ENCODE measurements at places on chromosomes 11 and 22. TPM values are rescaled to one million over a fixed set of nuclear protein-coding genes. Genes with fewer than 3 reads are reported as not detected.

The RAB38 gene
- 19.9 TPM for polyA plus RNA-seq

The BDNF gene
- 1.9 TPM for polyA plus RNA-seq

The MPEG1 gene
- 8.5 TPM for polyA plus RNA-seq

The OR8D1 gene
- not detected for polyA plus RNA-seq

The OR8B4 gene
- polyA plus RNA-seq, result not detected

DNA sequence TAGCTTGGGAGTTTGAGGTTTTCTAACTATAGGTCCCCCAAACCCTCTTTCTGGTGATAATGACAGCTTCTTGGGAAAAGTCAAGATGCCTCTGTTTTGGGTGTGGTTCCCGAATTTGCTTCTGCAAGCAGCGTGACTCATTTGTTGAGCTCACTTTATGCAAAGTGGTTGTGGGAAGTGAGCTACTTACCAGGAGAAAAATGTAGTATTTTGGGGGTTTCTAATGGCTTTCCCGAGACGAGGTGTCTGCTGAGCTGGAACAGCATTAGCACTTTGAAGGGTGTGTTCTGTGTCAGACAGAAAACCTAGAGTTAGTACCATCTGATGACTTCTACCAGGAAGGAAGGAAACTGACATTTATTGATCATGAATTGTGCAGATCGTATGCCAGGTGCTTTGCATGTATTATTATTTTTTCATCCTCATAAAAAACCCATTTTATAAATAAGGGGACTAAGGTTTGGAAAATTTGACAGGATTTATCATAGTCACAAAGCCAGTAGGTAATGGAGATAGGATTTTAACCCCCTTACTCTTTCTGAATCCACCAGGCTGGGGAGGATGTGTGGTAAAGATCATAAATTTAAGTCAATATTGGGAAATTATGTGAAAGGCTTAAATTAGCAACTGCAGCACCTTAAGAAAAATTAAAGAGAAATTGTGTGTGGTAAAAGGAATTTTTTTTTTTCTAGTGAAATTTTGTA, 108.8 kb upstream of the CD44 start:
- DNase-seq, result no peak

- peak; percentile 64 for DNase-seq
Observed at GRCh38 chr11:4626207-4627099, 10.8 kb upstream of the OR51D1 start.

DNA sequence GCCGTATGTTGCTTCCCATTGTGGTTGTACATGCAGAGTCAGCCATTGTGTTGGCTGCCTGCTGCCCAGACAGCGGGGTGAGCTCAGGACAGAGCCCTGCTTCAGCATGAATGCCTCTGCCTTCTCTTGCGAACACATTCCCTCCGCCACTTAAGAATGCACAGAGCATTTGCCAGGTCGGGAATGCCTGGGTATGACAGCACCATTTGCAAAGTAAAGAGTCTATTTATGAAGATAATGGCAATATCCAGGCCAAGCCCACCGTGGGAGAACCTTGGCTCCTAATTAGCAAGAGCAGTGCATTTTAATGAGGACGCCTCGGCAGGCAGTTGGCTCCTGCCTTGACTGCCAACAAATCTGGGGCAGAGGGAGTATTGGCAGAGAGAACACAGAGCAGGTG, 62.5 kb upstream of the SORL1 start:
- no peak for DNase-seq

GRCh38 chr11:119615003-119615881, 113.8 kb downstream of the NECTIN1 start:
- DNase-seq, result no peak

DNA sequence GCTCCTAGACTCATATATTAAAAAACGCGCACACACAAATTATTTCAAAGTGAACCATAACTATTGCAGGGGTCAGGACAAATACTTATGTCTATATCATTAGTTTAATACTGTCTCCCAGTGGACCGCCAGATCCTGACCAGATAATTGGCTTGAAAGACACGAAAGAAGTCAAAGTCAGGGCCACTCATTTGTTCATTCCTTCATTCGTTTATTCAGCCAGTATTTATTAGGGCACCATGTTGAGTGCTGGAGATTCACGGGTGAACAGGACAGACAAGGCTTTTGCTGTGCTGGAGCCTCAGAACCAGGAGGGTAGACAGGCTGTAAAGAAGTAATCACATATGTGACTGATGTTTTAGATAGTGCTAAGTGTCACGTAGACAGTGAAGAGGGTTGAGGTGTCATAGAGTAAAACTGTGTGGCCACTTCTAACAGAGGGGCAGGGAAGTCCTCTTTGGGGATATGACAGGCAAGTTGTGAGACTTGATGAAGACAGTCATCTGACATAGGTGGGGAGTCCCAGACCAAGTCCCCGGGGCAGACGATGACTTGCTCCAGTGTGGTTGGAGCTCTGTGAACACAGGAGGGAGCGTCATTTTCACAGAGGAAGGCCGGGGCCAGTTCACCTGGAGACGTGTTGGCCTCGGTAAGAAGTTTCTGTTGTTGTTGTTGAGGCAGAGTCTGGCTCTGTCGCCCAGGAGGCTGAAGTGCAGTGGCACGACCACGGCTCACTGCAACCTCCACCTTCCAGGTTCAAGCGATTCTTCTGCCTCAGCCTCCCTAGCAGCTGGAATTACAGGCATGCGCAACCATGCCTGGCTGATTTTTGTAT, 25.9 kb downstream of the RBX1 start:
- no peak for DNase-seq

DNA sequence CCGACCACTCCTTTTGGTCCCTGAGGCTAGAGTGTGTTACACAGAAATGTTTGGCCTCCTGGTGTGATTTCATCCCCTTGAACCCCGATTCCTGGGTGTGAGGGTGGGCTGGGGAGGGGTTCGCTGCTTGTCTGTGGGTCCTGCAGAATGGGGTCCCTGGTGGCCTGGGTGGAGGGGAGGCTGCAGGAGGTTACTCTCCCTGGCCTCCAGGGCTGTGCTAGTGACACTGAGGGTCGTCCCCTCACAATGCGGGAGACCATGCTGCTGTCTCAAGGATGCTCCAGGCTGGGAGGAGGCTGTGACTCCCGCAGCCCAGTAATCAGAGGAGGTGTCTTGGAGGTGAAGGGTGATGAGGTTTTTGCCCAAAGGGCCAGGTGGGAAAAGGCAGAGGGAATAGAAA, 17.0 kb upstream of the OMP start:
- no peak for DNase-seq

DNA sequence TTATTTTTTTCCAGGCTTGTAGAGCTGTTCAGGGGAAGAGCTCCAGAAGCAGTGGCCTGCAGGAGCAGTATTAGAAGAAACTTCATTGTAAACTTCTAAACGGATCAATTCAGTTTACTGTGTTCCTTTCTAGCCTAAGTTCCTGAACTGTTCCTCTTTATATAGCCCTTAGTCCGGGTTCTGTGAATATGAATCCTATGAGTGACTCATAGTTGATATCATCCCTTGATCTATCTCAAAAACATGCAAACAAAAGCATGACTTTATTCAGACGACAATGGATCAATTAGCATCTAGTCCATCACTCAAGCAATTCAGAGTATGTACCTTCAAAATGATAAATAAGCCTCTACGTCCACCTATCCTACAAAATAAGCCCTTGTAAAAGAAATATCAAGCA, at the start of gene MMP12:
MMP12 (minus strand) TSS at position 131 of the 400 bp plus-strand sequence; CDS start at position 86, 45 bp downstream.
- no peak for DNase-seq

- DNase-seq, result peak; percentile 37
Observed at GRCh38 chr22:40436505-40437431, 66.4 kb downstream of the SGSM3 start.

DNA sequence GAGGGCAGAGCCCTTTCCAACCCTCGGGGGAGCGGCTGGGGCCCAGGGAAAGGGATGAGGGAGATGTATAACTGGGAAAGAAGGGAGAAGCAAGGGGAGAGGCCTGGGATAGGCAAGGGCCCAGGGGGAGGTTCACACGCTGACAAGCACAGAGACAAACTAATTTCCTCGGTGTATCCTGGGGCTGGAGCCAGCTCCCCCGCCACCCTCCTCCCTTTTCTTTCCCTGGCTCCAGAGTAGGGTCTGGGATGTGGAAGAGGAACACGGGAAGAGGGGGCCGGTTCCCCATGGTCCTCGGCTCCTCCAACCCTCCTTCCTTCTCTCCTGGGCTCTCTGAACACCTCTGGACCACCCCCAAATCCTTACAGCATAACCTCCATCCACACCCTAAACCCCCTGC, 6.9 kb downstream of the CLCF1 start:
- no peak for DNase-seq

- no peak for DNase-seq
Observed at GRCh38 chr11:103652013-103652412, 384.4 kb upstream of the DDI1 start.

DNA sequence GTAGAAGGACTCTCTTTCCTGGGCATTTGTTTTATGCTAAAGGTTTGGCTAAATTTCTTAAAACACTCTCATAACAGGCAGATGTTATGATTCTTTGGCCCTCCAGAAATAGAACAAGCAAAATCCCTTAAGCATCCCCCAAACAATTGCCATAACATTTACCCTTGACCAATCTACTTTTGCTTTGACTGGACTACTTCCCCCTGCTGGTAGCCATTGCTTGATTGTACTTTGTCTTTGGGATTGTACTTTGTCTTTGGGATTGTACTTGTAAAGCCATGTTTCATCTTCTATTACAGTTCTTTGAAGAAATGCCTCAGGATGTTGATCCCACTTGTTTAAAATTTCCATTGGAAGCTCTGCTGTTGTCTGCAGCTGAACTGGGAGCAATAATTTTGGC, 53.3 kb upstream of the GLYAT start:
- no peak for DNase-seq

DNA sequence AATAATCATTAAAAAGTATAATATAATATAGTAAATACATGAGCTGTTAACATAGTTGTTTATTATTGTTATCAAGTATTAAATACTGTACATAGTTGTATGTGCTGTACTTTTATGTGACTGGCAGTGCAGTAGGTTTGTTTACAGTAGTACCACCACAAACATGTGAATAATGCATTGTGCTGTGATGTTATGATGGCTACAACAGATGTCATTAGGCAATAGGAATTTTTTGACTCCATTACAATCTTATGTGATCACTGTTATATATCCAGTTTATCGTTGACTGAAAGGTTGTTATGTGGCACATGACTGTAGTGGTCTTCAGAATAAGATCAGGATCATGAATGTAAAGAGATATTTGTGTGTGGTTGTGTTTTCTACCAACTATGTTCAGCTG, 577.8 kb downstream of the JRKL start:
- no peak for DNase-seq

GRCh38 chr11:17396598-17397310, 8.3 kb upstream of the KCNJ11 start:
- DNase-seq, result no peak

DNA sequence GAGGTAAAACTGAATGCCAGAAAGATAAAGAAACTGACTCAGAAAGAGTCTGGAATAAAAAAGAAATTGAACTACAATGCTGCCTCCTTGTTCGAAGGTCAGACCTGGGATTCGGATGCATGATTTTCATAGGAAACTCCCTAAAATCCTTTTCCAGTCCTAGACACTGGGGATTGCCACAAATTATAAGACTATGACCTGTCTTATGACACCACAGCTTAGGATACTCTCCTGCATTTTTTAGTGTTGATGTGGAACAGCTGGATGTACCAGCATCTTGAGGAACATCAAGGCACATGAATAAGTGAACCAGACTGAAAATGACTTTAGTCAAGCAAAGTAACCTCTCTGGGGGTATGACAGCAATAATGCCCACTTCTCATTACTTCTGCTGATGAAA, 9.0 kb downstream of the KIRREL3 start:
- DNase-seq, result no peak

- no peak for DNase-seq
Observed at GRCh38 chr22:49015993-49016908, 811.4 kb downstream of the BRD1 start.

GRCh38 chr11:502288-503178, 4.5 kb downstream of the RNH1 start:
- DNase-seq, result no peak

DNA sequence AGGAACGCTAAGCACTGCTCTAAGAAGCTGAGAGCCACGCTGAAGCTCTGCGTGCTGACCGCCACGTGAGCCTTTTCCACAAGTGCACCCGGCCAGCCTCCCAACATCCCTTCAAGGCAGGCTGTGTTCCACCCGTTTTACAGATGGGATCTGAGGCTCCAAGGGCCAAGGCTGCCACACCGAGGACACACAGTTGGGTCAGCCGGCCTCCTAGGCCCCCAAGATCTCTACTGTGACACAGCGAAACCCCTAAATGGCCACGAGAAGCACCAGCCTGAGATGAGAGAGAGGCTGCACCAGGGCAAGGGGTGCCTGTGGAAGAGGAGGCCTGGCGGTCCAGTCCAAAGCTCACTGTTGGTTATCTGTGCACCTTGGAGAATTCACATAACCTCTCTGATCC, 11.8 kb upstream of the CD5 start:
- no peak for DNase-seq

- DNase-seq, result no peak
Observed at GRCh38 chr11:5737670-5738392, 1.6 kb downstream of the OR56B1 start.

GRCh38 chr11:42025121-42025803, 565.8 kb upstream of the LRRC4C start:
- DNase-seq, result no peak
